ENCODE measurements at places on chromosomes 1 and 21.

- no peak for DNase-seq
Observed at GRCh38 chr1:232274236-232274855, 355.6 kb downstream of the SIPA1L2 start.

DNA sequence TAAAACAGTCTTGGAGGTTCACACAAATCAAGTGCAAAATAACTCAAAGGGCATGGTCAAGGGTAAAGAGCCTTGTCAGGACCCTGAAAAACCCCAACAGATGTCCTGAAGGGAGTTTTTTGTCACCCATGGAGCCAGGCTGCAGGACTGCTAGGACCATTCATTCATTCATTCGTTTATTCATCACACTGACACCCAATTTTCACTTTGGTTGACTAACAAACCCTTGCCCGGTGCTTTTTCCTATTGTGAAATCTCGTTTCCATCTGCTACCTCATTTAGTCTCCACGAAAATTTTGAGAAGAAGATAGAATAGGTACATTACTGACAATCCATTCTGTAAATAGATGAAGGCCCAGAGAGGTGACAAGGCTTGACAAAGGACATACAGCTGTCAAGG, 216.0 kb downstream of the HIVEP3 start:
- DNase-seq = no peak

DNA sequence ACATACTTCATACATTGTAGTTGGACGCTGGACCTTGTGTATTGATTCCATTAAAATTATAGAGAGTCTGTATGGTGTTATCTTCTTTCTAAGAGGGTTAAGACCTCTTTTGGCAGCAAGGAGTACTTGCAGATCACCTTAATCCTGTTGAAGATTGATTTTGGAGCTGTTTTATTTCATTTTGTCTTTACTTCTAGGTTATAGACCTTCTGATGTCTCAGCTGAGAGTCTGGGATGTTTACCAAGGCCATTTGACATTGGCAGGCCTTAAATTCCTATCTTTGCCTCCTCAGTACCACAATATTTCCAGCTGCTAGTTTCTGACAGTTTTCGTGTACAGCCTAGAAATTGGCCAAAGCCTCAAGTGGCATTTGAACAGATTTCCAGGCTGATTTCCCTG, 338.0 kb downstream of the LMO4 start:
- DNase-seq = no peak

- no peak for DNase-seq
Observed at GRCh38 chr1:246195296-246195695, 311.8 kb downstream of the SMYD3 start.

- no peak for DNase-seq
Observed at GRCh38 chr1:63772876-63773275, 941 bp upstream of the ROR1 start.

GRCh38 chr1:234842726-234843641, 233.0 kb upstream of the IRF2BP2 start:
- DNase-seq = no peak

GRCh38 chr1:239164451-239165180, 221.8 kb upstream of the CHRM3 start:
- no peak for DNase-seq

DNA sequence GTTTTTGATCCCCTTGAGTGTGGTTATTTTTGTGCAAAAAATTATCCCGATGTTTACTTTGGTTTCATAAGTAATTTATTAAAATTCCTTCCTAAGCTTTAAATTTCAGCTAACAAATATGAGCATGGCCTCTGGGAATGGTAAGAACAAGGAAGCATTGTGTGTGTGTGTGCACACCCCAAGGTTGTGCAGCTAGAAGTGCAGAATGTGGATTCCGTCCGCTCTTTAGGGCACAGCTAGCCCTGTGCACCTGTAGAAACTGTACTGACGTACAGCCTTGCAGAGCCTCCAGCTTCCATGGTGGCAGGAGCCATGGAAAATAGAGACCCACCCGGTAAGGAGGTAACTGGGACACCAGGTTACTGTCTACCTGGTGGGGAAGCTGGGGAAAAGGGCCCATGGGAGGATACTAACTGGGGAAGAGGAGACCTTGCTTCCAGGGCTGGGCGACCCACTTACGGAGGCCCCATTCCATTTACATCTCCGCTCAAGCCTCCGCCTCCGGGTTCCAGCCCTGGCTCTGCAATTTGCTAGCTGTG, 54.7 kb downstream of the B3GALT5 start:
- no peak for DNase-seq

GRCh38 chr1:21673277-21673780, 4.2 kb upstream of the RAP1GAP start:
- peak; percentile 30 for DNase-seq

DNA sequence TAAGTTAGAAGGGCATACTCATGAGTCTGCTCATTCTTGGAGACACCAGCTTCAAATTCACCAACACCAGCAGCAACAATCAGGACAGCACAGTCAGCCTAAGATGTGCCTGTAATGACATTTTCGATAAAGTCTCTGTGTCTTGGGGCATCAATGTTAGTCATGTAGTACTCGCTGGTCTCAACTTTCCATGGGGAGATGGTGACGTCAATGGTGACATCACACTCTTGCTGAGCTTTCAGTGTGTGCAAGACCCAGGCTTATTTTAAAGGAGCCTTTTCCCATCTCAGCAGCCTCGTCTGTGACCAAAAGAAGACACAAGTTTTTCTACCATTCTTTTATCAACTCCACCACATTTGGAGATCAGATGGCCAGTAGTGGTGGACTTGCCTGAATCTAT, 75.5 kb downstream of the SERINC2 start:
- DNase-seq = no peak

GRCh38 chr21:41612674-41613532, 104.9 kb upstream of the TMPRSS2 start:
- DNase-seq = peak; percentile 39

- DNase-seq = peak; percentile 78
Observed at GRCh38 chr1:56068908-56069307, 510.5 kb downstream of the PLPP3 start.

GRCh38 chr1:66947267-66947666, 22.5 kb downstream of the MIER1 start:
- peak; percentile 40 for DNase-seq

- no peak for DNase-seq
Observed at GRCh38 chr1:186502087-186502486, 41.2 kb upstream of the PDC start.

DNA sequence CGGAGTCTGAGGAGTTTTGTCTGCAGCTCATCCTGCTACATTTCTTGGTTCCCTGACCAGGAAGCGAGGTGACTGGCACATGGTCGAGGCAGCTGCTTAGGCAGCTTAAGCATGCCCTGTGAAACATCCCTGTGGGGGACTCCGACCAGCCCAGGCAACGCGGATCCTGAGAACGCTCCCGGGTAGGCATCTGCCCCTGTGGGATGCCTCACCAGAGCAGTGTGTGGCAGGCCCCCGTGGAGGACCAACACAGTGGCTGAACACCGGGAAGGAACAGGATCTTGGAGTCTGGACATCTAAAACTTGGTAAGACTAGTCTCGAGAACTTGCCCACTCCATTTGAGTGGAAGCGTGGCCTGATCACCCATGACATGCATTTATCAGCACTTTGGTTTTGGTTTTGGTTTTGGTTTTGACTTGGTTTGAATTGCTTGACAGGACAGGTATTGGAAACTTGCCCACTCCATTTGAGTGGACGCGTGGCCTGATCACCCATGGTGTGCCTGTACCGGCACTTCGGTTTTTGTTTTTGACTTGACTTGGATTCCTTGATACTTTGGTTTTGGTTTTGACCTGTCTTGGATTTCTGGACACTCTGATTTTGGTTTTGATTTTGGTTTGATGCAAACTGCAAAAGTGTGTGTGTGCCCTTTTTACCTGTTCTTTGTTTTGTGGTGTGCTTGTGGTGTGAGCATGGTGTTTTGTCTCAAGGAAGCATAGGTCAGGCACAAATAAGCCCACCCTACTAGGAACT, 12.2 kb upstream of the NEK2 start:
- no peak for DNase-seq

DNA sequence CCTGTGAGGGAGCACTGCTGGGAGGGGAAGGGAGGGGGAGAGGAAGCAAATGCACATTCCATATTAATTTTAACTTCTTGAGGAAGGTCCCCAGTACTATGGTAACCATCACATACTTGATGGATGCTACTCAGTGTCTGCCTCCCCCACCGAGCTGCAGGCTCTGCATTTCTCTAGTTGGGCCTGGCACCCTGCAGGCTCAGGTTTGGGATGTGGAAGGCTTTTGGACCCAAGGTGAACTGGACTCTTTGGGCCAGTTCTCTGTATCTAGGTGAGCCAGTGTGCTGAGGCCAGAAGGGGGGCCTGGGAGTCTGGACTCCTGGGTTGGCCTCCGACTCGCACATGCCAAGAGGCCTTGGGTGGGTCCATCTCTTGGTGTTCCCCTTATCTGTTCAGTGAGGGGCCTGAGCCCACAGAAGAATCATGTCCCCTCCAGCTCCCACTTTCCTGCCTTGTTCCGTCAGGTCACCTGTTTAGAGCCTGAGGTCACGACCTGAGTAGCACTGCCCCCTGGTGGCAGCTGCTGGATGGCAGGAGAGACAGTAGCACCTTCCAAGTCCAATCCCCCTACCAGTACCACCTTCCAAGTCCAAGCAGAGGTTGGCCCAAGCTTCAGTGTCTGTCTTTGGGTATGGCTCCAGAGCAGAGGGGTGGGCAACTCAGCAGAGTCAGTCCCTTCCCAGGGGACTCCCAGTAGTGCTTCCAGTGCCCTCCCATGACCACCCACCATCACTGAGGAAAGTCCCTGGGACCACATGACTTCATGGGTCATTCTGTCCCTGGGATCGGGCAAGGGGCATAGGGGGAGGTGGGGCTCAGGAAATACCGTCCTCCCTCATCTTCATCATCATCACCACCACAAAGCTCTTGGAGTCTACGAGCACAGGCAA, 241.8 kb downstream of the TRABD2B start:
- no peak for DNase-seq

DNA sequence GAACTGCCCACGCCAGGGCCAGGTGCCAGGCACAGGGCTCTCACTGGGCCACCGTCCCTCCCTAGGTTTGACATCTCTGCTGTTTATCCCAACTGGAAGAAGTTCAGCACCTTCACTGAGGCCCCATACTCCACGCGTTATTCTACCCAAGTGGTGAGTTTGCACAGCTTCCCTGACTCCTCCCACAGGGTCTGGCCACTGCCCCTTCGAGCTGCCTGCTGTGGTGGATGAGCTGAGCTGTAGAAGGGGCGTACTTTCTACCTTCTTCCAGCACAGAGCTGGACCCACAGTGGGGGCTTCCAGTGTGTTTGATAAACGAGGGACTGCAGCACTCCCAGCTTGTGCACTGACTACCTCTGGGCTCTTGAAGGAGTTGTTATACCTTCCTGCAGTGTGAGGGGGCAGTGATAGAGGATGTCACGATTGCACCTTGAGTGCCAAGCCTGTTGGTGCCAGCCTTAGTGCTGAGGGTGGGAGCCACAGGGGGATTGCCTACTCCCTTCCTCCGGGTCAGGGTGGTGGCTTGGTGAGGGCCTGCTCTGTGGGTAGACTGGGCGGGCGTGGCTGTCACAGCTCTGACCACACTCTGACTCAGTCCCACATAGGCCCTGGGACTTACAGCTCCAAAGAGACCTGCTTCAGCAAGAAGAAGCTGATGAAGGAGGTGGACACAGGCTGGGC, 5.9 kb upstream of the TTC22 start:
- DNase-seq = no peak

DNA sequence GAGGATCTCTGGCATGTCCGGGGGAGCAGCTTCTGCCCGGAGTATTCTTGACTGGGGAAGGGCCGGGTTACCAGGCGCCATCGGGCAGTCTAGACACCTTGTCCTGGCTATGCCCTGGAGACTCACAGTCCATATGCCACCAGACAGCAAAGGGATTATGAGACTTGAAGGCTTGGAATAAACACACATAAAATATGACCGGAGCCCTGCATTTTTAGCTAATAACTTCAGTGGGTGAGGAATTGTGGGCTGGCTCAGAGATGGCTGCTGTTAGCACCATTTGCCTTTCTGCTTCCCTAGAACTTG, 15.5 kb downstream of the NTPCR start:
- no peak for DNase-seq

GRCh38 chr1:7879228-7879627, 26.4 kb upstream of the UTS2 start:
- DNase-seq = no peak

- no peak for DNase-seq
Observed at GRCh38 chr1:184469396-184469795, 82.6 kb downstream of the C1orf21 start.

DNA sequence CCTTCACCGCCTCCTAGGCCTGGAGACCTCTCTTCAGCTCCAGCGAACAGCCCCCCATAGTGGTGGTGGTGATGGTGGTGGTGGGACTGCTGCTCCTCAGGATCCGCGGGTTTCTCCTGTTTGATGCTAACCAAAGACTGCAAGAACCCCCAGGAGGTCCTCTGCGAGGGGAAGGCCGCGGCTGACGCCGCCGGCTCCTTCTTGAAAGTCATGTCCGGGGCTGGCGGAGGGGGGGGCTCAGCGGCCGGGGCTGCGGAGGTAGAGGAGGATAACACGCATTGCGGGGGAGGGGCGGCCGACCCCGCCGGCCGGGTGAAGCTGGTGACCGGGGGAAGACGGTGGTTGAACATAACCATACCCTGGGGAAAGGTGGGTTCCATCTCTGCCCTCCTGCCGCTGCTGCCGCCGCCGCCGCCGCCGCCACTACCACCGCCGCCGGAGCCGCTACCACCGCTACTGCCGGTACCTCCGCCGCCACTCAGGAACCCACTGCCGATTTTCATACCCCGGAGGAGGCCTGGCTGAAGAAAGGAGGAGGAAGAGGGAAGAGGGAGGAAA, 554 bp downstream of the ZNF281 start:
- DNase-seq = no peak

DNA sequence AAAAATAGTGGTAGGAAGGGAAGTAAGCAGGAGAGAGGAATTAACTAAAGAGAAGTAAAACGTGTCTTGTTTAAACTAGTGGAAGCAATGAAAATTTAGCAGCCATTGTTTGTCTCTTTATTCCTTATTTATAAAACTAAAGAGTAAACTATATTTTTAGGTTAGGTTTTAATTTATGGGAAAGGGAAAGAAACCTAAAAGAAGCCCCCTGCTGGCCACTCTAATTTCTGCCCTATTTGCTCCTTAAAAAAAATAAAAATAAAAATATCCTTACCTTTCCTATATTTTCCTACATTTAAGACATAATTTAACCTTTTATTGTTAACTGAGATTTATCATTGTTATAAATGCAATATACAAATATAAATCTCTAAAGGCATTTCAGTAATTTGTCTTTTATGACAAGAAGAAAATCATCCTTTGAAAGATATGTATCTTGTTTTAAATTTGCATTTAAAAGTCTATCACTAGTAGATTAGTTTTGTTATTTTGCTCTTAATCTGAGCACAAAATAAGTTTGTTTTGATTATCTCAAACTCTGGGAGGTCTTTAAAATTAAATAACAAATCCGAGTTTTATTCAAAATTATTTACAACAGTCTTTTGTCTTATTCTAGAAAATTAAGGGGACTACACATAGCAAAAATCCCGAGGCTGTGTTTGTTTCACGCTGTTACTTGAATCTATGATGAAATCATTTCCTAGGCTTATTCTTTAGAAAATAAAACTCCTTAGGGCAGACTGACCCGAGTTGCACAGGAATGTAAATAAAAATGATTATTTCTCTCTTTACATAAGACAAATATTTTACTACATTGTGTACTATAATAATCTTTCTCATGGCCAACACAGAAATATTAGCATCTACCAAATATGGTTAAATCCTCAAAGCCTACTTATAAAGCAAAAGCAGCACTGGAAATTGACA, 201.7 kb downstream of the NRIP1 start:
- DNase-seq = peak; percentile 15
